ENCODE measurements at places on chromosomes 2 and 18. TPM values are rescaled to one million over a fixed set of nuclear protein-coding genes. Genes with fewer than 3 reads are reported as not detected.

Gene ASAP2
- total RNA-seq = 26.2 TPM

DNA sequence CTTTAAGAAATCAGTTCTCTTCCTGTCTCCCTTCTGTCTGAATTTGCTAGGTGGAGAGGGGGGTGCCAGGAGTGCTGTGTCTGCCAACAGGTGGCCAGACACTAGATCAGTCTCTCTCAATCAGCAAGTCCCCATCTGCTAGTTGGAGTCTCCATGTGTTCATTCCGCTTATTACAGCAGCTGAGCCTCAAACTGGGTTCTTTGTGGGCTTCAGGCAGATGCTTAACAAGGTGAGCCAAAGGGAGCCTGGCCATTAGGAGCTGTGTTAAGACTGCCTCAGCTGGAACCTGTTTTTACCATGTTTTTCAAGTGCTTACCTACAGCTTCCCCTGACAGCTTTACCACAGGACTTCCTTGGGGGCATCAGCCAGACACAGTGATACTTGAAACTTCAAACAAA lies 401.9 kb downstream of the LRP1B start:
- no peak for DNase-seq

DNA sequence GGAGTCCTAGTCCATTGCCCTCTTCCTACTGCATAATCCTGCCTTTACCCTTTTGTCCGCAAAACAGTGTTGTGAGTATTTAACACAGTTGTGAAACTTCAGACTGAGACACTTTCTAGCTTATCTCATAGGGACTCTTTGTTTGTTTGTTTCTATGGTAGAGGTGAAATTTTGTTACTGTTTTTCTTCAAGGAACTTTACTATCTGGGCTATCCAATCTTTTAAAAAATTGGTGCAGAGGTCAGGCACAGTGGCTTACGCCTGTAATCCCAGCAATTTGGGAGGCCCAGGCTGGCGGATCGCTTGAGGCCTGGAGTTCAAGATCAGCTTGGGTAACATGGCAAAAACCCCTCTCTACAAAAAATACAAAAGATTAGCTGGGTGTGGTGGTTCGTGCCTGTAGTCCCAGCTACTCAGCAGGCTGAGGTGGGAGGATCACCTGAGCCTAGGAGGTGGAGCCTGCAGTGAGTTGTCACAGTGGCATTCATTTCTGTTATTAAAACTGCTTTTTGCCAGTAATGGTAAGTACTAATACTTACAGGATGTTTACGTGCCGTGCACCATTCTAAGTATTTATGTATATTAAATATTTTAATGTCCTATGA lies 18.8 kb downstream of the GMCL1 start:
- DNase-seq = no peak

GRCh38 chr2:238358769-238359168 lies 38.5 kb downstream of the TRAF3IP1 start:
- DNase-seq = no peak

DNA sequence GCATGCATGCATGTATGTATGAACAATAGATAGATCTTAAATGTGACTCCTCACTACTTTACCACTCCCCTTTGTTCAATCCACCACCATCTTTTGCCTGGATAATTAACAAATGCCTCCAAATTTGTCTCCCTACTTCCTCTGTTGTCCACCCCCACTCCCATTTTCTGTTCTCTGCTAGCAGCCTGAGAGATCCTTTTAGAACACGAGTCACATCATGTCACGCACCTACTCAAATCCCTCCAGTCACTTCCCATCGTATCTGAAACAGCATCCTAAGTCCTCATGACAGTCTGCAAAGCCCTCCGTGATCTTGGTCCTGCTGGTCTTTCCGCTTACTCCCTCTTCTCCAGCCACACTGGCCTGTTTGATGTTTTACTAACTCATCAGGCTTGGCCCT lies 527.3 kb downstream of the EPHA4 start:
- no peak for DNase-seq

DNA sequence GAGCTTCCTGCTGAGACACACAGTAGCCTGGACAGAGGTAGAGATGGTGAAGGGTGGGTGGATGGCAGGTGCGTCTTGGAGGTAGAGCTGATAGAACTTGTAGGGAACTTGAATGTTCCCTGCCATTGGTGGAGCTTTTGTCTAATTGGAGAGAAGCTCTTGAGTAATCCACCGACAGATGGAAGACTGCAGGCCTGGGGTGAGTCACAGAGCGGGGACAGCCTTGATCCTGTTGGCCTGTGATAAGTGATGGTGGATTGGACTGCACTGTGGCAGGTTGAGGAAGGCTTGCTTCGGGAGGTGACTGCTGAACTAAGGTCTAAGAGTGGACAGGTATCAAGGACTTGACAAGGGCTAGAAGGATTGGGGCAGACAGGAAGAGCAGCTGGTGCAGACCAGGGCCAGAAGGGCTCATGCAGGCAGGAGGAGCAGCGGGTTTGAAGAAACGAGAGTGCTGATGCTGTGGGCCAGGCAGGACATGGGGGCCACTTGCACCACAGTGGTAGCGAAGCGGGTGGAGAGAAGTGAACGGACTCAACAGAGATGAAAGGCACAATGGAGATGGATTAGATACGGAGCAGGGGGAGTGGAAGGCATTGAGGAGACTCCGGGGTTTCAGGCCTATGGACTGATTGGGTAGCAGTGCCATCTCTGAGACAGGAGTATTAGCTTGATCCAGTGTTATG lies 16.3 kb downstream of the CABLES1 start:
- no peak for DNase-seq
